ENCODE measurements at places on chromosomes 2 and 18.

DNA sequence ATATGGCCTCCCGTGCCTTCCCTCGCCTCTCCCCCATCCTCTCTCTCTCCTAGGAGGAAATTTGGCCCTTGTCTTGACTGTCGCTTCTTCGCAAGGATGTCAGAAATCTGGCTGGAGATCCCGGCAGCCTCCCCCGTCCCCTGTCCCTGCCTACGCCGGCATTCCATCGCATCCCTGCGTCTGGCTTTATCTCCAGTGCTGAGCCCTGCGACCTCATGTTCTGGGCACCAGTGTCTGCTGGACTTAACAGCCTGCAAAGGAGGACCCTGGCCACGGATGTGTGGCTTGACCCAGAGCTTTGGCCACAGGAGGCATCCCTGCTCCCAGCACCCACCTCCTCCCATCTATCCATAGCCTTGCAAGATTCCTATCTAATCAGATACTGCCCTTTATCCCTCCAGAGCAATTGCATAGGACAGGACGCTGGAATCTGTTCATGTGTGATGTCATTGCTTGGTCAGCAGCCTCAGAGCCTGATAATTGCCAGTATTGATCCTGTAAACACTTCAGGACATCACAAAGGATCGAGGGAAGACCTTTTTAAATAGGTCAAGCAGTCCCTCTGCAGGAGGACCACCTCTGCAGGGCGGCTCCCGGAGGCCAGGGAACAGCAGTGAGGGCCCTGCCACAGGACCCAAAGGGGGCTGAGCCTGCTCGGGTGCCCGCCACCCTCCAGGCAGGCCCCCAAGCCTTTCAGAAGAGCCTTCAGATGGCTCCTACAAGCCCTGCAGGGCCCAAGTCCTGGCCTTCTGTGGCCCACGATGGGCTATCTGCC, 168.2 kb downstream of the TWIST2 start:
- no peak for DNase-seq

GRCh38 chr18:35662293-35663062, 80.9 kb downstream of the GALNT1 start:
- no peak for DNase-seq

DNA sequence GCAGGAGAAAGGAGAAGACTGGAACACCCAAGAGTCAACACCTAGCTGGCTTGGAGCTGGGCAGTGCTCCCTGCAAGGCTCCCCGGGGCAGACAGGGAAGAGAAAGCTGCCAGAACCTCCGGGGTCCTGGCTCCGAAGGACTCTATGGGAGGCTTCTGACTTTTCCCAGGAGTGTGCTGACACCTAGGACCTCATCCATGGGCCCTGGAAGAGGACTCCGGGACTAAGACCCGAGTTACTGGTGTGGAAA, 37.8 kb upstream of the ATP6V1B1 start:
- no peak for DNase-seq

GRCh38 chr2:176585791-176586190, 316.5 kb downstream of the MTX2 start:
- no peak for DNase-seq

- no peak for DNase-seq
These were observed 135.9 kb upstream of the SERPINE2 start for GRCh38 chr2:224174990-224175389.

GRCh38 chr2:197890168-197890567, 85.8 kb downstream of the PLCL1 start:
- DNase-seq = no peak

DNA sequence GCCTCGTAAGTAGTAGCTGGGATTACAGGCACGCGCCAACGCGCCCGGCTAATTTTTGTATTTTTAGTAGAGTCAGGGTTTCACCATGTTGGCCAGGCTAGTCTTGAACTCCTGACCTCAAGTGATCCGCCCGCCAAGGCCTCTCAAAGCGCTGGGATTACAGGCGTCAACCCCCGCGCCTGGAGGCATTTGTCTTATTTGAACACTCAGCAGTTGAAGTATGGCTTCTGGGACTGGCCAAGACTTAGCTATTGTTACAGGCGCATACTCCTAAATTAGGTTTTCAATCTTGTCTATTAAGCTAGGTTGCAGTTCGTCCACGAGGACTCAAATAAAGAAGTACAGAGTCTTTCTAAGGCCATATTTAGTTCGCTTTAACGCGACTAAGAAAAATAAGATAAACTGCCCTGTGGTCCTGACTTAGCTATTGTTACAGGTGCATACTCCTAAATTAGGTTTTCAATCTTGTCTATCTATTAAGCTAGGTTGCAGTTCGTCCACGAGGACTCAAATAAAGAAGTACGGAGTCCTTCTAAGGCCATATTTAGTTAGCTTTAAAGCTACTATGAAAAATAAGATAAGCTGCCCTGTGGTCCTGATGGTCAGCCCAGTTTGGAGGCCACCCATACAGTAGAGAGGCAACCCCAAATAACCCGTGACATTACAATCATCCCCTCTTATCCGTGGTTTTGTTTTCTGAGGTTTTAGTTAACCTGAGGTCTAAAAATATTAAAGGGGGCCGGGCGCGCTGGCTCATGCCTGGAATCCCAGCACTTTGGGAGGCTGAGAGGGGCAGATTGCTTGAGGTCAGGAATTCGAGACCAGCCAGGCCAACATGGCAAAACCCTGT, 20.8 kb upstream of the MTA3 start:
- DNase-seq = no peak

DNA sequence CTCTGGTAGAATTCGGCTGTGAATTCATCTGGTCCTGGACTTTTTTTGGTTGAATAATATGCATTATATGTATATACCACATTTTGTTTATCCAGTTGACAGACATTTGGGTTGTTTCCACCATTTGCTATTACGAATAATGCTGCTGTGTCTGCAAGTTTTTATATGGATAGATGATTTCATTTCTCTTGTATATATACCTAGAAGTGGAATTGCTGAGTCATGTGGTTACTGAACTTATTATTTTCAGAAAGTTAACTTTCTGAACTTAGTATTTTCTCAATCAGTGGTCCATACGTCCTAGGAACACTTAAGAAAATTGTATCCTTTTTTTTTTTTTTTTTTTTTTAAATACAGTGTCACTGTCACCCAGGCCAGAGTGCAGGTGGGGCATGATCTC, 63.3 kb downstream of the RIF1 start:
- DNase-seq = no peak

- DNase-seq = no peak
These were observed 830.4 kb downstream of the GALR1 start for GRCh38 chr18:78080081-78080480.

GRCh38 chr2:230636684-230637271, 75.9 kb upstream of the CAB39 start:
- DNase-seq = no peak

DNA sequence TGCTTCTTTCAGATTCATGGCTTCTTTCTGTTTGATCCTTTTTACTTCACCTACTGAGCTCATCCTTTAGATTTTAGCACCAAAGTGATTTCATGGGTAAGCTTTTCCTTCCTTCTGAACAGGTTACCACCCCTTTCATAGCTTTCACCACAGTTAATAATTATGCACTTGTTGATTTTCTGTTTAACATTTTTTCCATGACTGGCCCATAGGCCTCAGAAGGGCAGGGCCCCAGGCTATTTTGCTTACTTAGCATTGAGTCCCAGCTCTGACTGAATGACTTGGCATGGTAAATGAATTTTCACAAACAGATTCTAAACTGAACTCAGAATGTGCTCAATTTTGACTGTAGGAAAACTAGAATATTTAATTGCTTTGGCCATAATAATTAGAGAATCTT, 177.0 kb downstream of the GCA start:
- no peak for DNase-seq

DNA sequence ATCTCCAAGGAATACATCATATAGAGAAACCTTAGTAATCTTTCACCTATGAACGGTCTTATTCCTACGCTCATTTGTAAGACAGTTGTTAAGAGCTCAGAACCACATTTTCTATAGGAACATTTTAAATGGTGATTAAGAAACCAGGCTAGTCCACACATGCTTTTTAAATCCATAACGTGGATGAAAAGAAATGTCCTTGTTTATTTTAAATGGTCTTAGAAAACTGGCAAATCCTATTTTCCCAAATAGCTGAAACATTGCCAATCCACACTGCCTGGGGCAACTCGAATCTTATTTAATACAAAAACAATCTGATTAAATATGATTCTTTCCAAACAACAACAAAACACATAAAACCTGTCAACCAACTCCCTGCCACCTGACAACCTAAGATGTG, 23.7 kb downstream of the METTL8 start:
- DNase-seq = no peak

DNA sequence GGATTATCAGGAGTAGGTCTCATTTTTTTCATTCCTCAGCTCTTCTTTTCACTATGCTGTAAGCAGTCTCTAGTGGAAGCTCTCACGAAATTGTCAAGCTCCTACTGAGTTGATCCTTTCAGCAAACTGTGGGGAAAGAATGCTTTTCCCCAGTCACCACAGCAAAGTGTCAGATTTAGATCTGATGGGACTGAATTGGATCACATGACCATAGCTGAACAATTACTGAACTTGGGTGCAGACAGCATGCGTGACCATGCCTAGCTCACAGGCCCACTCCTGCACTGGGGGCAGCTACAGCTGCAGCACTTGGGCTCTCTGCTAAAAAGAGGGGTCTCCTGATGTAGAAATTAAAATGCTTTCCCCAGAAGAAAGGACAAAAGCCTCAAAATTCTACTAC, 3.1 kb downstream of the ARHGAP15 start:
- no peak for DNase-seq

DNA sequence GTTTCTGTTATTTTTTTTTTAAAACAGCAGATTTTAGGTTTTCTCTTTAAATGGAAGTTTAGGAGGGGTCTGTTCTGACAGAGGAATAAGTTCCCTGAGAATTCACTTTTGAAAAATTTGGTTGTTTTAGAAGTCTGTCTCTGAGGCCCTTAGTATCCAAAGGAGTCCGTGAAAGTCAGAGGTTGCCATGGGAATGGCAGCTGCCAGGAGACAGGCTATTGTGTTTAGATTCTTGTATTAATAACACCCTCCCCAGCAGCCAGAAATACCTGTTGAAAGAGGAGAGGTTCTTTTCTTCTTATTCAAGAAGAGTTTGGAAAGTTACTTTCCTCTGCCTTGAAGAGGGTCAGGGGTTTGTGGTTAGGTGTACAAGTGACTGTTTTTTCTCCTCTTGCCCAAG, 29.5 kb downstream of the TNP1 start:
- no peak for DNase-seq

GRCh38 chr2:60529785-60530627, 23.4 kb downstream of the BCL11A start:
- no peak for DNase-seq

- DNase-seq = no peak
These were observed 1123.7 kb downstream of the TDRD15 start for GRCh38 chr2:22247466-22247865.

GRCh38 chr18:2392446-2392845, 178.9 kb downstream of the METTL4 start:
- no peak for DNase-seq
